ENCODE measurements at places on chromosomes 7 and 10.

- DNase-seq, result peak; percentile 99
These were observed 528 bp upstream of the TNRC18 start for GRCh38 chr7:5423976-5424748.

DNA sequence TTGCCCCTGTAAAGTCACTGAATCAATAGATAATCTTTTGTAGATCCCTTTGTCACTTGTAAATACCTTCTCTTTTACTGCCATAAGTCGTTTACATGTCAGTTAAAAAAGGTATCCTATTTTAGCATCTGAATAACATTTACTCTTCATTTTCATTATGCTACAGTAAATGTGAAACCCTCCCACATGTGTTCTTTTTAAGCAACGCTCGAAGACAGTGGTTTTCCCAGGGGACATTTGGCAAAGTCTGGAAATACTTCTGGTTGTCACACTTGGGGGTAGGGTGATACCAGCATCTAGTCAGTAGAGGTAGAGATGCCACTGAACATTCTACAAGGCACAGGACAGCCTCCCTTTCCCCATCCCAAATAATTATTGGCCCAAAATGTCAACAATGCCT is 23.7 kb downstream of the ATAD1 start:
- DNase-seq, result no peak

DNA sequence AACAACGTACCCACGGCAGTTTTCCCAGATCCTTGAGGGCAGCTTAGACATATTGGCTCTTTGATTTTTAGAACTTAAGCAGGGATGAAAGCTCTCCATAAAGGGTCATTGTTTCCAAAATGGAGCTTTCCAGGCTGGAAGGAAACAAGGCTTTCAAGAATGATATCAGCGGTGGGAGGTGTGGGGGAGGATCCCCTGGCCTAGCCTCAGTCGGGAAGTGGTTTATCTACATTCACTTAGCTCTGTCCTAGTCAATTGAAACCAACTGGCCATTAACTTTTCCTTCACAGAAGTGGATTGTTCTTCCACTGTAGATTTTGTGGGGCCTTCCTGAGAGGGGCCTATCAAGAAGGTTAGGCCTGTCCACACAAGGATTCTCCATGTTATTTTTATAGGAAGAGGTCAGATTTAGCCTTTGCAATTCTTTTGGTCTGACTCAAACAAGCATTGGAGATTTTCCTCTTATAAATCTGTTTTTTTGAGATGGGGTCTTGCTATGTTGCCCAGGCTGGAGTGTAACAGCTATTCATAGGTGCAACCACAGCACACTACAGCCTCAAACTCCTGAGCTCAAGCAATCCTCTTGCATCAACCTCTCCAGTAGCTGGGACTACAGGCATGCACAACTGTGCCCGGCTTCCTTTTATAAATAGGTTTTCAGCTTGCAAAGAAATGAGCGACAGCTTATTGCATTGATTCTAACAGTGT is 343.5 kb downstream of the LRMDA start:
- DNase-seq, result no peak

DNA sequence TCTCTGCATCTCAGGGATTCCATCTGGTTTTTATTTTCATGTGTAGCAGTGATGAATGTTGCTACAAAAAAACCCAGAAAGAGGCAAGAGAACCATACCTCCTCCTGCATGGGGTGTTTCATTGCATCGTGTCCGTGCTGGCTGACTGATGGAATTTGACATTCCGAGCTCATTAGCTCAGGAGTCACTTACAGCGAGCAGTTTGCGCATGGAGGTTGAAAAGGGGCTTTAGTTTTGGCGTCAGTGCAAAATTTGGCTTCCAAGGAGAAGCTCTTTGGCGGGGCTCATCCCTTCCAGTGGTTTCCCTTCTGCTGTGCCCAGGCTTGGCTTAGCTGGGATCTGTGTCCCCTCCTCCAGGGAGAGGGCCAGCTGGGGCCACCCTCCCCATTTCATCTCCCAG is 25.8 kb downstream of the EMX2 start:
- no peak for DNase-seq

DNA sequence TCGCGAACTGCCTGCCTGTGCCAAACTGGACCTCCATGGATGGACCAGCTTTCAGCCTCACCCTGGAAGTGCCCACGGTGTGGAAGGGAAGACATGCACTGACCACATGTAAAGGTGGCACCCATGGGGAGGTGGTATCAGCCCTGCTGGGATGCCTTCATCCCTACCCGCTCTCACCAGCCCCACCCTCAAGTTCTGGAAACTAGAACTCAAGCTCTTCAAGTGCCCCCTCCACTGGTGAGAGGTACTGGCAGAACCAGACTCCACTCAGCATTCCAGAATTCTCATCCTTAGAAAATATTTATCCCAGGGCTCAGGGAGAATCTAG is 5.9 kb downstream of the ZNF488 start:
- DNase-seq, result no peak

DNA sequence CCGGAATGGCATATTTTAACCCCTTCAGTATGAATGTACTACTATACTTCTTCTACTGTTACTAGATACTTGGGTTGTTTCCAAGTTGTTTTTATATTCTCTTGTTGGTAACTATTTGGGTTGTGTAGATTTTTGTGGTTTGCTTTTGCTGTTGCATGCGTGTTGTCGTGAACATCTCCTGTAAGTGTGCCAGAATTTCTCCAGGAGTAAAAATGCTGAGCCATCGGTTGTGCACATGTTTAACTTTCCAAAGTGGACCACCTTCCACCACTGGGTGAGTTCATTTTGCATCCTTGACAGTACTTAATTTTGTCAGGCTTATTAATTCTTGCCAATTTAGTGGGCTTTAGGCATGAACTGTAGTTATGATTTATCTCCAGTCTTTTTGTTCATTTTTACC is 47.9 kb downstream of the CSGALNACT2 start:
- DNase-seq, result no peak
